ENCODE measurements at places on chromosomes 7 and 10.

GRCh38 chr7:96636979-96637378 lies 72.7 kb downstream of the SEM1 start:
- DNase-seq: no peak

DNA sequence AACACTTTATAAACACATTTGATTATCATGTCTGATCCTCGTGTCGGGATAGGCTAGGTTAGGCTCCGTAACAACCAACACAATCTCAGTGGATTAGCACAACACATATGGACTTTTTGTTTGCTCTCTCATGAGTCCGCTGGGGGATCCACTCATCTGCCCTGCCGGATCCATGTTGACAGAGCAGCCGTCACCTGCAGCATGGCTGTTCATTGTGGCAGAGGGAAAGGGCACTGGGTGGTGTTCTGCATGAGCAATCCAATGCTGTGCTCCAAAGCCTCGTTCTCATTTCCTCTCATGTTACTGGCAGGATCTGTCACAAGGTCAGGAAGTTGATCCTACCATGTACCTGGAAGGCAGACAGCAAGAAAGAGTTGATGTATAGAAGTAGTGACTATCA lies 62.5 kb upstream of the RAPGEF5 start:
- no peak for DNase-seq

DNA sequence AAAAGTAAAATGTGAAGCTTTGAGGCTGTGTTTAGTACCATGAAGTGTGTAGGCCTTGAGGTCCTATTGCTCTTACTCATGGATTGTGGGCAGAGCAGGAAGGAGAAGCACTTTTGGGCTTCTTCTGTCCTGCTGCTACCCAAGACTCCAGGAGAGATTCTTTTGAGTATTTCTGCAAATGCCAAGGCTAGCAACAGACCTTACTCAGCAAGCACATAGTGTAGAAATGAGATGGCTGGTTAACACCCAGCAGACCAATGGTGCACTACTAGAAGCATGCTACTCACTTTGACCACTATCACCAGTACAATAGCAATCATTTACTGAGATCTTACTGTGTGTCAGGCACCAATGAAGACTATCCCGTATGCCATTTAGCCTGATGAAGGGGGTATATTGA lies 3.2 kb downstream of the PLPP4 start:
- DNase-seq: no peak

DNA sequence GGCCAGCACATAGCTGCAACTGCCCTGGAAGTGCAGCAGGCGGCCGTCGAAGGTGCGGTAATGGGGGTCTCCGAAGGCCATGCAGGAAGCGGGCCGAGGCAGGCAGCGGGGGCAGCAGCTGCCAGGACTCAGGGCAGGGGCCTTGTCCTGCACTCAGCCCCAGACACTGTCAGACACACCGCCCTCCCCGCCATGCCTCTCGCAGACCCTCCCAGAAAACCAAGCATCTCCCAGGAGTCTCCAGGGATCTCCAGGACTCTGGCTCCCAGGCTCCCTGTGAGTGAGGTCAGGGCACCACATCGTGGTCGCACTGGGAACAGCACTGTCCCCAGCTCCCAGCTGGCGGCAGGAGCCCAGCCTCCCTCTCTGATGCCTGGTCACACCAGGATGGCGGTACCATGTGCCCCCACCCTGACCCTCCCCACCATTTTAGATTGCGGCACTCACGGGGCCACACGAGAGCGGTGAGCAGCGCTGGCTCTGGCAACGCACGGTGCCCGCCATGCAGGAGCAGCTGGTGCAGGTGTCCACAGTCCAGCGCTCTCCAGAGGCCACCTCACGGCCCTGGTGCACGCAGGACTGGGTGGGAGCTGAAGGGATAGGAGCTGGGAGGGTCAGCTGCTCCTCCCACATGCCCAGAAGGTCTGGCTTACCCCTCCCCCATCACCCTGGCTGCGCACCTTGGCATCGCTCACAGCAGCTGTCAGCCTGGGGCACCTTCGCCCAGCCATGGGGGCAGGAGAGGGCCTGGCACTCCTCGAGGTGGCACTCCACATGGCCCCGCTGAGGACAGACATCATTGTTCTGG lies 17.5 kb downstream of the ATP6V1F start:
- DNase-seq: no peak

DNA sequence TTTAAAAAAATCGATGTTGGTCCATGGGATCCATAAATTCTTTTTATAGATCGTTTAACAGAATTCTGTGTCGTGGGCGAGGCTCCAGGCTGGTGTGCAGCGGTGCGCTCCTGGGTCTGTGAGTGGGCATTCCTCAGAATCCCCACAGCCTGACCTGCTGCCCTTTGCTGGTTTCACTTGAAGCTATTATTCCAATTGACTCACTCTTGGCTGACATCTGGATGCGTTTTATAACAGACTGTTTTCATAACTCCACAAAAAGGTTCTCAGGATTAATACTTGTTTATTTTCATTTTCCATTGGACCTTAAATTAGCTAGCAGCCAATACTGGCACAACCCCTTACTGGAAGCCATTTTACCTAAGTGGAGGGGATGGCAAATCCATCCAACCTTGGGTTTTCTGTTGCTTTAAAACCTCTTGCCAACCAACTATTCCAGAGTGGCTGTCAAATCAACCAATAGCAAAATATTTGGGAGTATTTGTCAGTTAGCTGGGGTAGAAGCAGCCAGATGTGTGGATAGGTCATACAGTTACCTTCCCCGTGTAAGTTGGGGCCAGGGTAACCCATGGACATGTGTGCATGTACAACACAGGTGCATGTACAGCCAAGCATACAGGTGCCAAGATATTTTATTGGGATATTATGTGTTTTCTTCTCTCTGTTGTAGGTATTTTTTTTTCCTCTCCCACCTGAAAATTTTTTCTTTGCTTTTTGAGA lies 160.7 kb upstream of the ZNF32 start:
- DNase-seq: no peak

- no peak for DNase-seq
These were observed 21.0 kb downstream of the MPP7 start for GRCh38 chr10:28281726-28282315.
